ENCODE measurements at places on chromosomes 6 and 20. TPM values are rescaled to one million over a fixed set of nuclear protein-coding genes. Genes with fewer than 3 reads are reported as not detected.

DNA sequence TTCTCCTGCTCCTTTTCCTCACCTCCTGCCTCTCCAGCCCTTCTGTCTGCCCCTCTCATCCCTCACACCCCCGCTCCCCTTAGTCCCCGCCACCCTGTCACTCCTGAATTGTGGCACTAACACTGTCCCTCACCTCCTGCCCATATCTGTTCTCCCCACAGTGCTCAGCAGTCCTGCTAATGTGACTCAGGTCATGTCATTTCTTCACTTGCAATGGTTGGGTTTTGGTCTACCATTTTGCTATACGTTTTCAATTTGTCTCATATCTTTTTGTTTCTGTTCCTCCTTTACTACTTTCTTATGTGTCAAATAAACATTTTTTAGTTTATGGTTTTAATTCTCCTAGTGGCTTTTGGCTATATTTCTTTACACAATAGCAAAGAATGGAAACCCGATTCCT is 1.3 kb upstream of the HLA-B start:
- no peak for DNase-seq
- H3K36me3 ChIP-seq: peaks cover 28% of the 10 kb centered on the region

- no peaks in the 10 kb centered on the region for H3K27me3 ChIP-seq
- H3K27ac ChIP-seq: no peak overlapping the region
Observed at GRCh38 chr6:21348504-21349195, 244.9 kb upstream of the SOX4 start.

GABRR2 gene
- total RNA-seq: 1.5 TPM

MYLK2 gene
- total RNA-seq: not detected

GRCh38 chr20:10303852-10304251 is 85.2 kb downstream of the SNAP25 start:
- DNase-seq: no peak
- no peak overlapping the region for H3K4me3 ChIP-seq
- no peaks in the 10 kb centered on the region for H3K27me3 ChIP-seq
- no peak overlapping the region for H3K27ac ChIP-seq
- peaks cover 9% of the 10 kb centered on the region for H3K4me1 ChIP-seq

PNPLA1 gene
- not detected for total RNA-seq

DNA sequence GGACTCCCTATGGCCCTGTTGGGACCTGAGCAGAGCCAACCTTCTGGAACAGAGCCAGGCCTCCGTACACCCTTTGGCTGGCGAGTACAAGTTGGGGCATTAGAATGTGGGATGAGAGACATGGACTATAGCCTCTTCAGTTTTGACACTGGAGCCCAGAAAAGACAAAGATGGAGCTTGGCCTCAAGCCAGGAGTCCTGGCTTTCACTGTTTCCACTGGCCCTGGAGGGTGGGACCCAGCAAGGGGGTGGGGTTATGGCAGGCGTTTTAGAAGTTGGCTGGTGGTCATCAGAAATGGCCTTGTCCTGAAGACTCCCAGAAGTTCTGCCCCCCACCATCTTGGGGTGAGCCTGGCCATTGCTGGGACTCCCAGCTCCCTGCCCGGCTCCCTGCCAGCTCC is 21.8 kb downstream of the ITPR3 start:
- H3K27ac ChIP-seq: no peak overlapping the region
- H3K4me1 ChIP-seq: no peaks in the 10 kb centered on the region
- H3K27me3 ChIP-seq: no peaks in the 10 kb centered on the region
- H3K36me3 ChIP-seq: peaks cover 14% of the 10 kb centered on the region

GRCh38 chr6:68740828-68741500 is 105.9 kb downstream of the ADGRB3 start:
- no peaks in the 10 kb centered on the region for H3K36me3 ChIP-seq
- H3K4me3 ChIP-seq: no peak overlapping the region
- DNase-seq: no peak
- no peaks in the 10 kb centered on the region for H3K27me3 ChIP-seq

DNA sequence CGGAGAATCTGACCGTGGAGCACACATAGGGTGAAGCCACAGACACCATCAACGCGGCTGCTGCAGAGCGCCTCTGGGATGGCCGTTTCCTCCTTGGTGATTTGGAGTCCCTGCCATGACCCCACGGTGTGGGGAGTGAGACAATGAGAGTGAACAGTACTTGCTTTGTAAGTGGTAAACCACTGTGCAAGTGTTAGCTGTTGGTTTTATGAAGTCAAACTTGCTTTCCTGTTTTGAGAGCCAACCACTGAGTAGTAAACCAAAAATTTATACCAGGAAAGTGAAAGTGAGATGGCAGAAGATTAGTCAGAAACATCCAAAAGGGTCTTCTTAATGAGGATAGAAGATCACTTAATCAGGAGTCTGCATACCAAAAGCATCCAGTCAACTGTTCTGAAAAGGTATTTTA is 160.7 kb downstream of the FOXC1 start:
- no peak overlapping the region for H3K27ac ChIP-seq
- H3K36me3 ChIP-seq: no peaks in the 10 kb centered on the region
- DNase-seq: no peak
- H3K4me1 ChIP-seq: peaks cover 48% of the 10 kb centered on the region
- H3K4me3 ChIP-seq: peak overlapping the region; percentile 10
- no peaks in the 10 kb centered on the region for H3K27me3 ChIP-seq

KCNG1 gene
- 0.82 TPM for total RNA-seq

DNA sequence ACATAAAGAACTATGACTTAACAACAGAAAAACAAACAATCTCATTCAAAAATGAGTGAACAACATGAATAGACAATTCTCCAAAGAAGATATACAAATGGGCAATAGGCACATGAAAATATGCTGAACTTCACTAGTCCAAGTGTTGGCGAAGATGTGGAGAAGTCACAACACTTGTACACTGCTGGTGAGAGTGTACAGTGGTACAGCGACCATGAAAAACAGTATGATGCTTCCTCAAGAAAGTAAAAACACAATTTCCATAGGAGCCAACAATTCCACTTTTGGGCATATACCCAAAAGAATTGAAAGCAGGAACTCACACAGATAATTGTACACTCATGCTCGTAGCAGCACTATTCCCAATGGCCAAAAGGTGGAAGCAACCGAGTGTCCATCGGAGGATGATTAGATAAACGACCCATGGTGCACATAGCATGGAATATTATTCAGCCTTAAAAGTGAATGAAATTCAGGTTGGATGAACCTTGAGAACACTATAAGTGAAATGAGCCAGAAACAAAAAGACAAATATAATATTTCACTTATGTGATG is 6.6 kb downstream of the HLA-F start:
- peaks cover 46% of the 10 kb centered on the region for H3K4me1 ChIP-seq
- H3K36me3 ChIP-seq: peaks cover 37% of the 10 kb centered on the region
- no peak for DNase-seq
- H3K4me3 ChIP-seq: no peak overlapping the region
- no peaks in the 10 kb centered on the region for H3K27me3 ChIP-seq

COL20A1 gene
- total RNA-seq: 0.16 TPM

GRCh38 chr6:150617062-150617461 is 17.4 kb downstream of the PLEKHG1 start:
- no peaks in the 10 kb centered on the region for H3K4me1 ChIP-seq
- no peak overlapping the region for H3K4me3 ChIP-seq
- no peak overlapping the region for H3K27ac ChIP-seq
- H3K27me3 ChIP-seq: no peaks in the 10 kb centered on the region
- H3K36me3 ChIP-seq: no peaks in the 10 kb centered on the region
- DNase-seq: no peak

DNA sequence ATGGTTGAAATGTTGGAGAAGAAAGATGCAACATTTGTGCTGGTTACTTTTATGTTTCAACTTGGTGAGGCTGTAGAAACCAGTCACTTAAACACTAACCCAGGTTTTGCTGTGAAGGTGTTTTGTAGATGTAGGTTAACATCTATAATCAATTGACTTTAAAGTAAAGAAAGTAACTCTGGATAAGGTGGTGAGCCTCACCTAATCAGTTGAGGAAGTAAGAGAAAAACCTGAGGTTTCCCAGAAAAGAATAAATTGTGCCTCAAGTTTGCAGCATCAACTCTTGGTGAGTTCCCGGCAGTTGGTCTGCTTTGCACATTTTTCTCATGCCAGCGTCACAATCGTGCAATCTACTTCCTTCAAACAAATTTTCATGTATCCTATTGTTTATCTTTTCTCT is 673.4 kb downstream of the QKI start:
- H3K36me3 ChIP-seq: no peaks in the 10 kb centered on the region
- no peaks in the 10 kb centered on the region for H3K27me3 ChIP-seq
- H3K4me3 ChIP-seq: no peak overlapping the region
- no peak overlapping the region for H3K27ac ChIP-seq
- DNase-seq: no peak

DNA sequence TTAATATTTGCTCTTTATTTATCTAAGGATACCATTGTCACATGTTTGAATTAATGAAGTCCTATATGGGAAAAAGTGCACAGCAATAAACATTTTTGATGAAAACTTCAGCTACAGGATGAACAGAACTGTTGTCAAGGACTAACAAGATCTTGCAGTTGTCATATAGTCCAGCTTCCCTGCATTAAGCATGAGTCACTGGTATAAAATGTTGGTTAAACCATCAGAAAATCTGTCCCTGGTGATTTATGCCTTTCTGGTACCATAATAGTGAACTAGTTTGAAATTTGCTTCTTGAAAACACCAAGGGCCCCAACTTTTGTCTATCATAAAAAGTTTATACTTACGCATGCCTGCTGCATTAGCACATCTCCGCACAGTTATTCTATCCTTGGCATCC is 60.4 kb upstream of the RSPO3 start:
- H3K4me1 ChIP-seq: no peaks in the 10 kb centered on the region
- no peak overlapping the region for H3K27ac ChIP-seq
- no peak for DNase-seq
- H3K36me3 ChIP-seq: no peaks in the 10 kb centered on the region
- H3K4me3 ChIP-seq: no peak overlapping the region
- peaks cover 3% of the 10 kb centered on the region for H3K27me3 ChIP-seq

- no peak overlapping the region for H3K4me3 ChIP-seq
- peaks cover 15% of the 10 kb centered on the region for H3K27me3 ChIP-seq
- no peaks in the 10 kb centered on the region for H3K36me3 ChIP-seq
- DNase-seq: no peak
- no peaks in the 10 kb centered on the region for H3K4me1 ChIP-seq
Observed at GRCh38 chr20:57837208-57838035, 127.6 kb upstream of the PMEPA1 start.

CFAP61 gene
- not detected for total RNA-seq

DNA sequence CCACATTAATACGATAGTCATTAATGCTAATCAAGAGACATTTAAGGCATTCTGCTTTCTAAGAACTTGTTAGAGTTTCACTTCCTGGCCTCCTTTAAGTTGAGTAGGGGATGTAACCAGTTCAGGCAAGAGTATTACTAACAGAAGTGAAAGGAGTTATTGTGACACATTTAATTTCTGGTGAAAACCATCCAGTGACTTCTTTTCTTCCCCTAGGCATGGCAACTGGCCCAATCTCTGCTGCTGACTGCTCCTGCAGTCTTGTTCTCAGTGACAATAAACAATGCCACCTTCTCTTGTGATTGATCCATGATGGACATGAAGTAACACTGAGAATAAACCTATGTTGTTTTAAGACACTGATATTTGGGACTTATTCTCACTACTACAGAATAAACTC is 130.9 kb upstream of the DEFB112 start:
- no peaks in the 10 kb centered on the region for H3K27me3 ChIP-seq
- no peak overlapping the region for H3K4me3 ChIP-seq
- DNase-seq: no peak
- no peaks in the 10 kb centered on the region for H3K36me3 ChIP-seq
- H3K4me1 ChIP-seq: no peaks in the 10 kb centered on the region
- no peak overlapping the region for H3K27ac ChIP-seq

- H3K4me1 ChIP-seq: peaks cover 11% of the 10 kb centered on the region
- no peaks in the 10 kb centered on the region for H3K36me3 ChIP-seq
- no peak overlapping the region for H3K27ac ChIP-seq
- no peak overlapping the region for H3K4me3 ChIP-seq
- DNase-seq: no peak
- H3K27me3 ChIP-seq: peaks cover 6% of the 10 kb centered on the region
Observed at GRCh38 chr6:168880271-168880670, 373.4 kb downstream of the THBS2 start.

- H3K36me3 ChIP-seq: no peaks in the 10 kb centered on the region
- no peaks in the 10 kb centered on the region for H3K27me3 ChIP-seq
- DNase-seq: no peak
- H3K4me1 ChIP-seq: no peaks in the 10 kb centered on the region
- no peak overlapping the region for H3K27ac ChIP-seq
Observed at GRCh38 chr6:77893391-77893790, 240.6 kb downstream of the MEI4 start.

GRCh38 chr6:49541936-49542335 is 8.5 kb upstream of the C6orf141 start:
- no peak overlapping the region for H3K4me3 ChIP-seq
- H3K27ac ChIP-seq: no peak overlapping the region
- no peak for DNase-seq
- H3K4me1 ChIP-seq: no peaks in the 10 kb centered on the region
- no peaks in the 10 kb centered on the region for H3K36me3 ChIP-seq

DNA sequence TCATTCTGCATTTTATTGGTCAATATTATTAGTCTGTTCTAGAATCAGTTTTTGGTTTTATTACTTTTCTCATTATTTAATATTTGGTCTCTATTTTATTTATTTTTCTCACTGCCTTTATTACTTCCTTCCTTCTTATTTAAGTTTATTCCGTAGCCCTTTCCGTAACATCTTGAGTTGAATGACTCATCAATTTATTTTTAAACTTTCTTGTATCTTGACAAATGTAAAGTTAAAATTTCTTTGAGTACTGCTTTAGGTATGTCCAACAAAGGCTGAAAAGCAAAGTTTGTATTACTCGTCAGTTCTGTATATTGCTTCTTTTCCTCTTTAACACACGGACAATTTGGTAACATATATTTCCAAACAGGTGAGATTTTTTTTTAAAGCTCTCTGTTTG is 192.0 kb downstream of the CD109 start:
- no peak for DNase-seq
- no peaks in the 10 kb centered on the region for H3K36me3 ChIP-seq
- no peak overlapping the region for H3K27ac ChIP-seq
- H3K4me1 ChIP-seq: peaks cover 9% of the 10 kb centered on the region
- no peak overlapping the region for H3K4me3 ChIP-seq
- no peaks in the 10 kb centered on the region for H3K27me3 ChIP-seq

DNA sequence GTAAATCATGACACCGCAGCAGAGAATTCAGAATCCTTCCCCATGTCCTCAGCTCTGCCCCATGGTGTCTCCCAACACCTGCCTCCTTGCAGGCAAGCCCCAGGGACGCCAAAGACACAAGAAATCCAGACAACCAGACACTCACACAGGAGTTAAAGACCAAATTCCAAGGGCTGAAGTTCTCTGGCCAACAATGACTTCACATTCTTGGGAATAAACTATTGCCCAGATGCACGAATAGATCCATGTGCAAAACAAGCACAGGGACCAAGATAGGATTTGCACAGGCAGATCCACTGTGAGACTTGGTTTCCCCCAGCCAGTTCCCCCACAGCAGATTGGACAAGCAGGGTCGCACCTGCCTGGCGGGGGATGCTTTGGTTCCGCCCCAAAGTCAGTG is 246.7 kb downstream of the SOD2 start:
- DNase-seq: no peak
- no peaks in the 10 kb centered on the region for H3K4me1 ChIP-seq
- no peak overlapping the region for H3K4me3 ChIP-seq
- H3K36me3 ChIP-seq: no peaks in the 10 kb centered on the region
- peaks cover 19% of the 10 kb centered on the region for H3K27me3 ChIP-seq

PYGB gene
- 29.7 TPM for total RNA-seq

Data from T-cell (primary cell).